Right cardiac atrium (tissue), 5 donors: ENCODE measurements at places on chromosomes 1 and 21. TPM values are rescaled to one million over a fixed set of nuclear protein-coding genes. Genes with fewer than 3 reads are reported as not detected.

The INTS11 gene
- total RNA-seq: 58.8 TPM

The PGLYRP3 gene
- total RNA-seq: not detected

- no peak for DNase-seq
Observed at GRCh38 chr1:187956975-187957374, 1128.2 kb downstream of the PLA2G4A start.

GRCh38 chr1:56533197-56533596, 46.2 kb downstream of the PLPP3 start:
- DNase-seq: no peak

DNA sequence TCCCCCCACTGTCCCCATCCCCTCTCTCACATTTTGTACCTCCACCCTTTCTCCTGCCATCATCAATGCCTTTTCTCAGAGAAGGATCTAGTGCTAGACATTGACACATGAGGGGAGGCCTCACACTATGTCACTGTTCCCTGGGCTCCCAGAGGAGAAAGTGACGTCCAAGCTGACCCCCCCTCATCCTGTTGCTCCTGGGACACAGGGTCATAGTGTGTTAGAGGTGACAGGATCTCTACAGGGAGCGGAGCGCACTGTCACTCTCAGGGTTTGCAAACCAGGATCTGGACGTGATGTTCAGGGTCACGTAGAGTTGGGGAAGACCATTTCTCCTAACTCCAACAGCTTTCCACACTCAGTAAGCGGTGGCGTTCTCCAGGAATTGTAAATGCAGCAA, 2.6 kb downstream of the NCMAP start:
- no peak for DNase-seq

The RNU11 gene
- not detected for total RNA-seq

The H6PD gene
- total RNA-seq: 36.2 TPM

GRCh38 chr1:241627453-241628259, 12.5 kb downstream of the CHML start:
- no peak for DNase-seq

The HUNK gene
- 0.11 TPM for total RNA-seq

DNA sequence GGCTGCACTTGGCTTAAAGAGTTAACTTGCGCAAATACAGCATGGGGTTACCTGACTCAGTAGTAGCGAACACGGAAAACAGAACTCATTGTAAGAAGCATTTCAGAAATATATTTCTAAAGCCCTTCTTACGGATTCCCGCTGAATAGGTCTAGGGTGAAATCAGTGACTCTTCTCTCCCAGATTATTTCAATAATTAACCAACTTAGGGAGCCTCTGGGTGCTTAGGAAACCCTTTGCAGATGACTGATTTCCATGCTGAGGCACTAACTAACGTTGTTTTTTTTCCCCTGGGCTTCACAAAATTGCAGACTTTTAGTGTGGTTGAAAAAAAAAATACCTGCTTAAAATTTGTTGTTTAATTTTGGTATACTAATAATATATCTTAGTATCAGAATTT, 40.3 kb downstream of the BTG3 start:
- DNase-seq: no peak

- DNase-seq: no peak
Observed at GRCh38 chr1:169100651-169101088, 5.8 kb upstream of the ATP1B1 start.

The LHX8 gene
- not detected for total RNA-seq

The PADI1 gene
- total RNA-seq: not detected

The MYOCOS gene
- not detected for total RNA-seq

The HS2ST1 gene
- total RNA-seq: 11.8 TPM

DNA sequence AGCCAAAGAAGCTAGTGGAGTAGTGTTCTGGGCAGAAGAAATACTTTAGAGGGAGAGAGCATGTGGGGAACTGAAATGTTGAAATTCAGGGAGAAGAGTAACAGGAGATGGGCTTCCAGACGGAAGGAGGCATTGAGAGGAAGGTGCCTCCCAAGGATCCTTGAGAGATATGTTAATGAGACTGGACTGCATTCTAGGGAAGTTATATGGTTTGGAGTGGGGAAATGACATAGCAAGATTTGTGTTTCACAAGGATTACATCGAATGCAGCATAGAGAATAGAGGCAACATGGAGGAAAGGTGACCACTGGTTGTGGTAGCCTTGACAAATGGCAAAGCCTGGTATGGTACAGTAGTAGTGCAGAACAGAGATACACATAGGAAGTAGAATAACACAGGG, 160.5 kb upstream of the HMCN1 start:
- DNase-seq: no peak

The CASQ2 gene
- total RNA-seq: 865 TPM

The MCOLN2 gene
- 1.1 TPM for total RNA-seq

- DNase-seq: no peak
Observed at GRCh38 chr1:89610457-89611011, 22.4 kb upstream of the LRRC8C start.

GRCh38 chr1:196209983-196210382, 398.3 kb downstream of the KCNT2 start:
- DNase-seq: no peak

- no peak for DNase-seq
Observed at GRCh38 chr1:169483500-169483966, 2.2 kb downstream of the SLC19A2 start.

The LRRC53 gene
- not detected for total RNA-seq

- no peak for DNase-seq
Observed at GRCh38 chr21:35329940-35330660, 281.0 kb upstream of the RUNX1 start.
